NCI-H524 (cell line): ENCODE measurements at places on chromosomes 12 and 14.

DNA sequence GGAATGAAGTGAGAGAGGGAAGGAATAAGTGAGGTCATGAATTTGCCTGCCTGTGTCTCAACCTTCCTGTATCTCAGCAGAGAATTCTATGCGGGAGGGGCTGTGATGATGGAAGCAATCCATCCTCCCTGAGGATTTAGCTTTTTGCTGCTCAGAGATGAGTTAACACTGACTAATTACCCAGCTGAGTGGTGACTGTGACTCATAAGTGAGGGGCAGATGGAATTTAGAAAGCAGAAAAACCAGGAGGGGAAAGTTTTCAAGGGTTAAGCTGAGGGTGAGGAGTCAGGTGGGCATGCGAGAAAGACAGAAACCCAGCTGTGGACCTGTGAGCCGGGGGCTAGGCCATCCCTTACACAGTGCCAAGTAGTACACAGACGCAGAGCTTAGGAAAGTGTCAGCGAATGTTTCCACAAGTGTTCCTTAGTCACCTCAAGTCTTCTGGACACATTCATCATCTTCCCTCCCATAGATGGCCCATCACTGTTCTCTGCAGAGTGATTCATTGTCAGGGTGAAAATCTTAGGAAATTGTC lies 277.9 kb downstream of the IPO8 start:
- peak; percentile 50 for DNase-seq

DNA sequence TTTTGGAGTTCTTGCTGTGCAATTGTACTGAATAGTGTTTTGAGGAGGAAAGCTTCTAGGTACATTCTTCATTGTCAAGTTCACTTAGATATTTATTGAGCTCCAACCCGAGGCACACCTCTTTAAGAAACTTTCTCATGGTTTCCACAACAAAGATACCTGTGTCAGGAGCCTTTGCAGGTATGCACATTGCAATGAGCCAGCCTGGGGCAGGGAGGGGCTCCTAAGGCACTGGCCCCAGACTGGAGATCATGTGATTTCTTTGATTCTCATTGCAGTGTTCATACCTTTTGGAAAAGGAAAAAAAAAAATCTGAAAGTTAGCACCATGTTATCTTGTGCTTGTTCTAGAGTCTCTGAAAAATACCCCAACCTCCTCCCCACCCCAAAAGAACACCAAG lies 80.3 kb downstream of the PRMT8 start:
- DNase-seq, result no peak

DNA sequence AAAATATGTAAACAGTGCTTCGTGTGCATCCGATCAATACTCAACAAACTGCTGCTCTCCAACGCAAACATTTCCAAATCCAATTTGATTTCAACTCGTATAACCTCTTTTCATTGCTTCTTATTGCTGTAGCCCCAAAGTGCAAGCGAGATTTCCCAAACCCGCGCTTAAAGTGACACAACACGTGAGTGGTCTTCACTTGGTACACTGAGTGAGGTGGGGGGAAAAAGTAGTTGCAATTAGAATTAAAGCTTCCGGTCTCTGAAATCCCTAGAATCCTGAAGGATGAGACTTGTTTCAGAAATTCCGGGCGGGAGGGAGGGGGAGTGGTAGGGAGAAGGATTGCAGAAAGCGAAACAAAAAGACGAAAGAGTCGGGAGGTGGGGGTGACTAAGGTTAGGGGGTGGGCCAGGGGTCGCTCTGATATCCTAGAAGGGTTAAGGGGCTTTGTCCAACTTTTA lies 387.5 kb downstream of the BCAT1 start:
- peak; percentile 42 for DNase-seq

DNA sequence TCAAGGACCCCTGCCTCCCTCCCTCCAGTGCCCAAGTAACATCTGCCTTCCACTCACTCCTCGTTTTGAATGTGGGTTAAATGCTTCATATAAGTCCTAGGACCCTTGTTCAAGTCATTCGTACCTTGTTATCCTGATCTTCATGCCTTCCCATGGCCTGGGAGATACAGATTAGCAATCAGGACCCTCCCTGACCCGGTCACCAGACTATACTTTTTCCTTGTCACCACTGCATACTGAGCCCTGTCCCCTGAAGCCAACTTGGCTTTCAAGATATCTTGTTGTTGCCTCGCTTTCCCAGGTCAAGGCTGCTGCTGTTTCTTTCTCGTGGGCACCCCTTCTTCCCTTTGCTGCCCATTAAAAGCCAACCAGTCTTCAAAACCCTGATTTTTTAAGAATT lies 208.5 kb downstream of the ANO2 start:
- no peak for DNase-seq

GRCh38 chr14:102320033-102320660 lies 601 bp downstream of the ZNF839 start:
- DNase-seq, result no peak

DNA sequence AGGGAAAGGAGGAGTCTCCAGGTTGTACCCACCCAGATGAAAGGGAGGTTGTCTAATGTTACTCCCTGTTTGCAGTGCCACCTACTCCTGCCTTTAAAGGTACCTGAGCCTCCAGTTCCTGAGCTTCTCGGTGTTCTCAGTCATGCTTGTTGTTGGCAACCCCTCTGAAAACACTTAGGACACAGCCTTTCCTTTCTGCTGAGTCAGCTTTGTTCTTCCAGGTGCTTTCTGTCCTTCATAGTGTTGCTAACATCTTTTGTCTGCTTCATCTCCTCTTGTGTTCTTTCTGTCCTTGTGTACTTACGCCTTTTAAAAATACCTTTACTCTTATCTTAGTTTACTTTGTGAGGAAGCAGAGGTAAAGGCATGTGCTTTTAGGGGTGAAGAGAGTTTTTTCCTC lies 97.0 kb upstream of the NEDD1 start:
- no peak for DNase-seq

GRCh38 chr14:55749201-55749812 lies 169.3 kb downstream of the KTN1 start:
- DNase-seq, result no peak

DNA sequence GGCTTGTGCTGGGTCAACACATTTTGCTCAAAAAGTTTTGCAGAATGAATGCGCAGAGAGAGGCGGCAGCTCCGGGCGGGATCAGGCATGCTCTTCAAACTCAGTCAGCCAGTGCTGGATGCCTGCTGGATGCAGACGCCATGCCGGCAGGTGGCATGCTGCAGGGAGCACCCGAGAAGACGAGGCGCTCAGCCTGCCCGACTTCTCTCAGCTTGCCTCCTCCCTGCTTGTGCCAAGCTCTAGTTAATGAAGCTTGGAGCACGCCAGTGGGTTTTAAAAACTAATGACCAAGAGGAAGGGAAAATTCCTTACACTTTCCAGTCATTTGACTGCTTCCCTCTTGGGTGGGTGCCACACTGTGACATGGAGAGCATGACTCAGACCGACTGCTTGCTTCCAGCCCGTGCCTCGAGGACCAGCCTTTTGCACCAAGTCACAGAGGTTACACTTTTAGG lies 39.8 kb downstream of the SLC24A4 start:
- DNase-seq, result peak; percentile 28

GRCh38 chr12:73514672-73515071 lies 1023.0 kb upstream of the ATXN7L3B start:
- no peak for DNase-seq
